ENCODE measurements at places on chromosomes 3 and 15. TPM values are rescaled to one million over a fixed set of nuclear protein-coding genes. Genes with fewer than 3 reads are reported as not detected.

The TUSC7 gene
- total RNA-seq, result not detected

DNA sequence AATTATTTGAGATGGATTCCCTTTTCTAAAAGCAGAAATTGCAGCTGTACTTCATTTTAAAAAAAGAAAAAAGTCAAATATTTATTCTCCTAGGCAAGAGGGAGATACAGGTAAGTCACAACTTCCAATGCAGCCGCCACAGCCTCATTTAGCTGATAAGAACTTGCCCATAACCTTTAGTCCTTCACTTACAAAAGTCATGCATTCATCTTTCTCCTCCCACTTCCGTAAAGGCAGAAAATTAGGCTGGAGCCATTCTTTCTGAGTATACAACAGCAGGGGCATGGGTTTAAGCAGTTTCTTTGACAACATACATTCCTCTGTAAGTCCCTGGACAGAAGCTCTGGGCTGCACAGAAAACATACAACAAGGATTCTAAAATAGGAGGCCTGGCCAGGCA, 4.3 kb downstream of the SUCLG2 start:
- no peak overlapping the region for H3K4me3 ChIP-seq
- peaks cover 4% of the 10 kb centered on the region for H3K36me3 ChIP-seq
- H3K27ac ChIP-seq, result no peak overlapping the region
- no peaks in the 10 kb centered on the region for H3K27me3 ChIP-seq
- no peak for DNase-seq

The SLC49A4 gene
- total RNA-seq, result 17.1 TPM

GRCh38 chr3:1056744-1057143, 36.1 kb upstream of the CNTN6 start:
- H3K27me3 ChIP-seq, result peaks cover 10% of the 10 kb centered on the region
- peaks cover 4% of the 10 kb centered on the region for H3K4me1 ChIP-seq
- no peak for DNase-seq
- peak overlapping the region; percentile 14 for H3K4me3 ChIP-seq
- no peaks in the 10 kb centered on the region for H3K36me3 ChIP-seq
- H3K27ac ChIP-seq, result no peak overlapping the region

The UNC13C gene
- not detected for total RNA-seq

- no peaks in the 10 kb centered on the region for H3K27me3 ChIP-seq
- no peak overlapping the region for H3K4me3 ChIP-seq
- DNase-seq, result no peak
- H3K36me3 ChIP-seq, result no peaks in the 10 kb centered on the region
- no peaks in the 10 kb centered on the region for H3K4me1 ChIP-seq
- no peak overlapping the region for H3K27ac ChIP-seq
Measured at GRCh38 chr3:76474632-76475031, 565.3 kb upstream of the ROBO2 start.

GRCh38 chr3:149618151-149619123, 39.4 kb downstream of the WWTR1 start:
- H3K4me3 ChIP-seq, result no peak overlapping the region
- H3K27ac ChIP-seq, result peak overlapping the region; percentile 95
- peaks cover 77% of the 10 kb centered on the region for H3K4me1 ChIP-seq
- H3K27me3 ChIP-seq, result no peaks in the 10 kb centered on the region
- H3K36me3 ChIP-seq, result peaks cover 3% of the 10 kb centered on the region
- no peak for DNase-seq

The TMCO5A gene
- total RNA-seq, result not detected

GRCh38 chr15:43118286-43118685, 12.4 kb upstream of the UBR1 start:
- no peak overlapping the region for H3K4me3 ChIP-seq
- no peak for DNase-seq
- H3K36me3 ChIP-seq, result peaks cover 2% of the 10 kb centered on the region
- no peak overlapping the region for H3K27ac ChIP-seq
- H3K27me3 ChIP-seq, result peaks cover 32% of the 10 kb centered on the region

GRCh38 chr15:71716990-71717389, 93.4 kb upstream of the NR2E3 start:
- H3K27ac ChIP-seq, result no peak overlapping the region
- H3K27me3 ChIP-seq, result no peaks in the 10 kb centered on the region
- H3K36me3 ChIP-seq, result no peaks in the 10 kb centered on the region
- no peak overlapping the region for H3K4me3 ChIP-seq
- H3K4me1 ChIP-seq, result peaks cover 11% of the 10 kb centered on the region

DNA sequence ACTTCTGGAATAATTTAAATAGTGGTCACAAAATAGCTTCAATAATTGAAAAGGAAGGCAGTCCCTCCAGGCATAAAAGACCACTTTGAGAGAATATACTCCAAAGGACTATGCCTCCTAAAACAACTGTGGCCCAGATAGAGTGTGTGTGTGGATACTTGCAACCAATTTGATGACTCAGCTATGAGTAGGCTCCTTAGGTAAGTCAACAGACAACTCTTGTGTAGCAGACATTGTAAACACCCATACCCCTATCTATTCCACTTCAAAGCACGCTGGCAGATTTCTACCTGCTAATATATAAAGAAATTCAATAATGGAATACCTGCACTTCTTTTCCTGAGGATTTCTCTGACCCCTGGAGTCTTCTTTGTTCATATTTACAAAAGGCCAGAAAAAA, 254.5 kb downstream of the NEK10 start:
- H3K4me3 ChIP-seq, result no peak overlapping the region
- no peaks in the 10 kb centered on the region for H3K27me3 ChIP-seq
- H3K27ac ChIP-seq, result no peak overlapping the region
- DNase-seq, result no peak
- H3K36me3 ChIP-seq, result peaks cover 11% of the 10 kb centered on the region

DNA sequence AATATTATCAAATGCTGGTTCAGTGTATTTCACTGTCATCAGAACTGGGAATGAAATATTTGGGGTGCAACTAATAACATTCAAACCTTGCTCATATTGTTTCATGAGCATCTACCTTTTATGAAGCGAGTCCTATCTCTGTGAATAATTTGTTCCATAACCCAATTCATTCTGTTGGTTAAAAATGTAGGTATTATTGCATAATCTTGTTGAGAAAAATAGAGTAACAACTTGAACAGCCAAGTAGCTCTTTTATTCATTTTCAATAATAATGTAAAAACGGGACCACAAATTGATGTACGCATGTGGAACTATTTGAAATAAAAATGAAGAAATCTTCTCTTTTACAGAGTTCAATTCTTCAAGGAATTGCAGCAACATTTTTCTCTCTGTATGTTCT, 30.1 kb upstream of the TBC1D5 start:
- H3K36me3 ChIP-seq, result no peaks in the 10 kb centered on the region
- DNase-seq, result no peak
- no peak overlapping the region for H3K27ac ChIP-seq
- peaks cover 6% of the 10 kb centered on the region for H3K4me1 ChIP-seq
- no peaks in the 10 kb centered on the region for H3K27me3 ChIP-seq

DNA sequence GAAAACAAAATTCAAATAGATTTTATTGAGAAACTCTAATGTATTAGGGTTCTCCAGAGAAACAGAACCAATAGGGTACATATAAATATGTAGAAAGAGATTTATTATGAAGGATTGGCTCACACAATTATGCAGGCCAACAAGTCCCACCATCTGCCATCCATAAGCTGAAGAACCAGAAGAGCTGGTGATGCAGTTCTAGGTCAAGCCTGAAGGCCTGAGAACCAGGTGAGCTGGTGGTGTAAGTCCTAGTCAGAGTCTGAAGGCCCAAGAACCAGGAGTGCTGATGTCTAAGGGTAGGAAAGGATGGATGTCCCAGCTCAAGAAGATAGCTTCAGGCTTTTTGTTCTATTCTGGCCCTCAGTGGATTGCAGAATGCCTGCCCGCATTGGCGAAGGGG, 2.6 kb upstream of the NFKBIZ start:
- no peak overlapping the region for H3K27ac ChIP-seq
- H3K36me3 ChIP-seq, result peaks cover under 1% of the 10 kb centered on the region
- H3K27me3 ChIP-seq, result no peaks in the 10 kb centered on the region
- no peak overlapping the region for H3K4me3 ChIP-seq
- H3K4me1 ChIP-seq, result peaks cover 28% of the 10 kb centered on the region

The B3GALNT1 gene
- total RNA-seq, result 18.5 TPM

The SI gene
- not detected for total RNA-seq
